GM04503 (cell line): ENCODE measurements at places on chromosomes 5 and 9.

- no peak for DNase-seq
Measured at GRCh38 chr5:75509546-75509945, 1.9 kb downstream of the CERT1 start.

GRCh38 chr9:121984726-121985402, 108.2 kb downstream of the TTLL11 start:
- peak; percentile 77 for DNase-seq

DNA sequence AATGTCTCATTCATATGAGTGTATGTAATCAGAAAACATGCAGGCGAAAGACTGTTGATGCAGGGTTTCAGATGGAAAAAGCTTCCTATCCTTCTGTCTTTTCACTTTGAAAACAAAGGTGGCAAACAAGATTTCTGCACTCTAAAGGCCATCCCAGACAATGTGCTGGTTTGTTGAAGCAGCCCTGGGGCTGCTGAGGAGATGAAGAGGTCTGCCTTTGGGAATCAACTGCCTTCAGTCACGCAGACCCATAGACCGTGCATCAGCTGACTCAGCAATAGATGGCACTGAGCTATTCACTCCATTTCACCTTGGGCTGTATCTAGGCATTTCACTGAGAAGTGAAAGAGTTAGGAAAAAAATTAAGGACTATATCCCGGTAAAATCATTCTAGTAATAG, 60.5 kb upstream of the C5orf46 start:
- no peak for DNase-seq

DNA sequence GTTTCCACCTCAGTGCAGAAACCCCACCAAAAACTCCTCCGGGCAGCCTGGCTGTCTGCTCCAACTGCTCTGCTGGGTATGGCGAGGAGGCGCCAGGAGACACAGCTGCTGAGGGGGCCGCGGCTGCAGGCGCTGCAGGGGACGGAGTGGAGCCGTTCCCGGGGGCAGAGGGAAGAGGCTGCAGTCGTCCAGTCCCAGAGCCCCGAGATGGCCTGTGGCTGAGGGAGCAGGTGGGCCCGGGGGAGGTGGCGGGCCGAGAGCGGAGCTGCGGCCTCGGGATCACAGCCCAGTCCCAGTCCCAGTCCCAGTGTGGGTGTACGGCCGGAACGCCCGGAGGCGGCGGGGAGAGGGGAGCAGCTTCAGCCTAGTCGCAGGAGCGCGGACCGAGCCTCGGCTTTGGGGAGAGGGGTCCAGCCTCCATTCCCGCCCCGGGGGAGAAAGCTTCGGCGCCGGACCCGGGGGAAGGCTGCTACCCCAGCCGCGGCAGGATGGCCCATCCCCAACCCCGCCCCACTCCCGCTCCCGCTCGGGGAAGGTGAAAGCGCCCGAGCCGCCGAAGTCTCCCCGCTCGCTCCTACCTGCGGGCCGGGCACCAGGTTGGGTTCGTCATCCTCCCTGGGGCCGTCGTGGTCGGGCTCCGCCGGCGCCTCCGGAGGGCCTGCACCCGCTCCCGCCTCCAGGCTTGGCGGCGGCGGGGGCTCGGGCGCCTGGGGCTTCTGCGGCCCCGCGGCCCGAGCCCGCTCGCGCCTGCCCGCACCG, 513 bp downstream of the FAM193B start:
- DNase-seq = no peak

DNA sequence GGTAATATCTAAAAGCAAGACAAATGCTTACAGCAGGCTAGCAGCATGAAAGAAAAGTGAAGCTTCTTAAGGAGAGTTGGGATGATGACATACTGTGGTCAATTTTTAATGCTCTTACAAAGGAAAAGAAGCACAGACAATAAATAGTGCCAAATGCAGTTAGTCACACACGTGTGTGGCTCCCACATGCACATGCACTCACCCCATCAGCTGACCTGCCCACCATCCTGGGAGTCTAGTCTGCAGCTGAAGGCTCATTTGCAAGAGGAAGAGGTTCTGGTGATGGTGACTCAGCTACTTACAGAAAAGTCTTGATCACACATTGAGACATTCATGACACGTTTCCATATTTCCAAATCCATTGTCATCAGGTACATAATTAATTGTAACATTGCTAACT, 129.3 kb downstream of the MRPL36 start:
- peak; percentile 4 for DNase-seq

DNA sequence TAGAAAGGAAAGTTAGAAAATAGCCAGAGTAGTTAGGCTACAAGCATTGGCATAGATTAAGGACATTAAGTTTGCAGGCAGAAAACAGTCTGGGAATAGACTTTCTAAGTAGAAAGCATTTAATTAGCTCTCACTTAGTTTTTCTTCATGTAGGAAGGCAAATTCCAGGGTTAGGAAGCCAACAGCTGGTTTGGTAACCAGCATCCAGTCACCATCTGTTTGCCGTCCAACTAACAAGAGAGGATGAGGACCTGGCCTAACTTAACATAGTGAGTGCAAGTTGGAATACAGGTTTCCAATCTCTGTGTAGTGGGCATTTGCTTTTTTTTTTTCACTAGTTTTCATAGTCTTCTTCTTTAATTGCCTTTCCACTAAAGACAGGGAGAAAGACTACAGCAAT, 121.7 kb upstream of the NR3C1 start:
- no peak for DNase-seq

DNA sequence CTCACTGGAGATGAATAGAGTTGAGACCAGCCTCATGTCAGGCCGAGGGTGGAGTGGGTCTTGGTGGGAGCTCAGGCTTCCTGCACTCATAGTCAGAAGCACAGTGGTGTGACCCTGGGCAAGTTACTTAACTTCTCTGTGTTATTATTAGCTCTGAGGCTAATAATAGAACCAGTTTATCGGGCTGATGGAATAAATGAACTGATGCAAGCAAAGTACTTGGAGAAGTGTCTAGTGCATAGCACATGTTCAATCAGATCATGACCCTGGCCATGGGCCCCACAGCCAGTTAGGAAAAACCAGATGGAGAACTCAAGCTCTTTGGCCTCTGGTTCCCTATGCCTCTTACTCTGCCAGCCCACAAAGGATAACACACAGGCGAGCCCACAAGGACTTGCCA, 45.3 kb upstream of the OSMR start:
- no peak for DNase-seq
